ENCODE measurements at places on chromosomes 11 and 22. TPM values are rescaled to one million over a fixed set of nuclear protein-coding genes. Genes with fewer than 3 reads are reported as not detected.

GRCh38 chr11:31802990-31803812 is 7.9 kb downstream of the PAX6 start:
- H3K4me1 ChIP-seq = no peaks in the 10 kb centered on the region
- DNase-seq = no peak
- no peak overlapping the region for H3K4me3 ChIP-seq

DNA sequence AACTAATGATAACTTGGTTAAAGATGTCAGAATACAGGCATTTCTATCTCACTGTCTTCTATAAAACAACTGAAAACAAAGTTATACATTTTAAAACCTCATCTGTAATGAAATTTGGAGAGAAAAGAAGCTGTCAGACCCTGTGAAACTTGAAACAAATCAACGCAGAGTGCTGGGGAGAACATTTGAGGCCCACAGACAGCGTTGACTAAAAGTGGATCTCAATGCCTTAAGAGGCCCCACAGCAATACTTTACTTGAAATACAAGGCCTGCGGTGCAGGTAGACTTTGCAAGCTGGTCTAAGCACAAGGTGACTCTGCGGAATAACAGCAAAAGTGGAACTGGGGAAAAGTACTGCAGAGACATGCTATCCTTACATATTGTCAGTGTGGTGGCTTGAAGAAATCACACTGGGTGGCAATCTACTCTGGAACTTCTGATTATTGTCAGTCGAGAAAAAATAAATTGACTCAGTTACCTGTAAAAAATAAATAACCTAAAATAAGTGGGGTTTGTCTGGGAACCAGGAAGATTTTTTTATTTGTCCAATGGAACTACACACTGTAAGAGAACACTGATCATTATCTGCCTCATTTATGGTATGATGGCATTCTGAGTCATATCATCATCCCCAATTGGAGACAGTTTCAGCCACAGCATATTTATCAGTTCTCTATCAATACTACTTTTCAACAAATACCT is 138.9 kb downstream of the LUZP2 start:
- no peaks in the 10 kb centered on the region for H3K27me3 ChIP-seq
- H3K27ac ChIP-seq = no peak overlapping the region
- no peak for DNase-seq
- no peaks in the 10 kb centered on the region for H3K36me3 ChIP-seq
- H3K4me3 ChIP-seq = no peak overlapping the region

- no peak for DNase-seq
- H3K4me1 ChIP-seq = no peaks in the 10 kb centered on the region
- no peaks in the 10 kb centered on the region for H3K36me3 ChIP-seq
- H3K27me3 ChIP-seq = no peaks in the 10 kb centered on the region
Observed at GRCh38 chr11:134291196-134291595, 15.0 kb downstream of the GLB1L3 start.

DNA sequence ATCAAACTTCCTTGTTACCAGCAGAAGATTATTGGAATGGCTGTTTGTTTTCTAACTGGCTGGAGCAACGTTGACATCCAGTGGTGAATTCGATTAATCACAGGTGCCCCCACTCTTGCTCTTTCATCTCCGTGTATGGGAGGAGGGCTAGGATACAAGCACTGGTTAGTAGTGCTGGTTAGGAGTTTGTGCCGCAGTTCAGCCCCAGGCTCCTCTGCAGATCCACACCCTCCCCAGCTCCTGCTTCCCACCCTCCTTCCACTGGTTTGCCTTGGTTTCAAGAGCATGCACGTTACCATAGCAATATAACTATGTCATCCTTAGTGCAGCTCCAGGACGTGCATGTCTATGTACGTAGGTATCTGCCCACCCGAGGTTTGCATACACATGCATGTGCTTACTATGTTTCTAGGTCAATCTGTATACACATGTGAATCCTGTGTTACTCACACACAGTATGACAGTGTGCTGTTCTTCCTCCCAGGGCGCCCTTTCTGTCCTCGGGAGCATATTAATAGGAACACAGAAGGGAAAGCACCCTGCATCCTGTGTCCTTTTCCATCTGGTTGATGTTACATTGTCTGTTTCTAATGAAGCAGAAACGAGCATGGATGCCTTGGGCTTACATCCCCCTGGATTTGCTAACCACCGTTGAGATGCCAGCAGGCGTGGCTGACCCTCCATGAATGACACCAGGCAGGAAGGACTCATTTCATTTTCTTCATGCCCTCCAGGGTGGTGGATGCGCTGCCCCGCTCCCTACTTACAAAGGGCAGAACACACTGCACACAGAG is 539.3 kb downstream of the OPCML start:
- H3K27ac ChIP-seq = no peak overlapping the region
- no peaks in the 10 kb centered on the region for H3K27me3 ChIP-seq
- H3K36me3 ChIP-seq = no peaks in the 10 kb centered on the region
- no peaks in the 10 kb centered on the region for H3K4me1 ChIP-seq
- H3K4me3 ChIP-seq = no peak overlapping the region

DNA sequence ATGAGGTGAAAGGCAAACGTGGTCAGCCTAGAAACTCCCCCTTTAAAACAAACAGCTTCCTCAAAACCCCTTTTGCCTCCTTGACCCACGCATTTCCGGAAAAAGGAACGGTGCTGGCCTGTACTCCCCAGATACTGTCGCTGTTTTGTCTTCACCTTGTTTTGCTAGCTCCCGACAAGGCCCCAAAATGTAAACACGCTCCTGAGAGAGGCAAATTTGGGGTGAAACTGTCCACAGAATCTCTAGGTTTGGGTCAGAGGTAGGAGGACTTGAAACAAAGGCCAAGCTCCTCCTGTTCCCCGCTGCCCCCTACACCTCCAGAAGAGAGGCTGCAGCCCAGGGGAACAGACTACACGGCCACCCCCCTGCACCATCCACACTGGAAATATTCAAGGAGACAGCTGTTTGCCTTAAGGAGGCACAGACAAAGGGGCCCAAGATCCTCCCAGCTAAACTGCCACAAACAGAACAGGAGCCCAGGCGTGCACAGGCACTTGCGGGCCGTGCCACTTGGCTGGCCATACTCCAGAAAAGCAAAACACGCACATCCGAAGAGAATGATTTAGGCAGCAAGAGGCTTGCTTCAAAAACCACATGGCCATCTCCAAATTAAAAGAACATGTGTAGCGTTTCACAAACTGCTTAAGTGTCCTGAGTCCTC is 160.5 kb upstream of the GRK3 start:
- H3K27me3 ChIP-seq = no peaks in the 10 kb centered on the region
- H3K36me3 ChIP-seq = no peaks in the 10 kb centered on the region
- DNase-seq = no peak
- peak overlapping the region; percentile 91 for H3K4me3 ChIP-seq

- no peak overlapping the region for H3K4me3 ChIP-seq
- no peak overlapping the region for H3K27ac ChIP-seq
- H3K27me3 ChIP-seq = no peaks in the 10 kb centered on the region
- DNase-seq = no peak
- H3K36me3 ChIP-seq = no peaks in the 10 kb centered on the region
- H3K4me1 ChIP-seq = no peaks in the 10 kb centered on the region
Observed at GRCh38 chr11:15859411-15859810, 496.9 kb downstream of the SOX6 start.

GRCh38 chr11:72379384-72380131 is 54.8 kb downstream of the CLPB start:
- no peaks in the 10 kb centered on the region for H3K27me3 ChIP-seq
- no peaks in the 10 kb centered on the region for H3K4me1 ChIP-seq
- H3K4me3 ChIP-seq = no peak overlapping the region
- H3K36me3 ChIP-seq = no peaks in the 10 kb centered on the region
- H3K27ac ChIP-seq = no peak overlapping the region

GRCh38 chr11:44913502-44913901 is 37.2 kb downstream of the TP53I11 start:
- H3K27me3 ChIP-seq = no peaks in the 10 kb centered on the region
- no peak for DNase-seq
- no peak overlapping the region for H3K4me3 ChIP-seq
- H3K36me3 ChIP-seq = no peaks in the 10 kb centered on the region
- H3K27ac ChIP-seq = no peak overlapping the region
- no peaks in the 10 kb centered on the region for H3K4me1 ChIP-seq

DNA sequence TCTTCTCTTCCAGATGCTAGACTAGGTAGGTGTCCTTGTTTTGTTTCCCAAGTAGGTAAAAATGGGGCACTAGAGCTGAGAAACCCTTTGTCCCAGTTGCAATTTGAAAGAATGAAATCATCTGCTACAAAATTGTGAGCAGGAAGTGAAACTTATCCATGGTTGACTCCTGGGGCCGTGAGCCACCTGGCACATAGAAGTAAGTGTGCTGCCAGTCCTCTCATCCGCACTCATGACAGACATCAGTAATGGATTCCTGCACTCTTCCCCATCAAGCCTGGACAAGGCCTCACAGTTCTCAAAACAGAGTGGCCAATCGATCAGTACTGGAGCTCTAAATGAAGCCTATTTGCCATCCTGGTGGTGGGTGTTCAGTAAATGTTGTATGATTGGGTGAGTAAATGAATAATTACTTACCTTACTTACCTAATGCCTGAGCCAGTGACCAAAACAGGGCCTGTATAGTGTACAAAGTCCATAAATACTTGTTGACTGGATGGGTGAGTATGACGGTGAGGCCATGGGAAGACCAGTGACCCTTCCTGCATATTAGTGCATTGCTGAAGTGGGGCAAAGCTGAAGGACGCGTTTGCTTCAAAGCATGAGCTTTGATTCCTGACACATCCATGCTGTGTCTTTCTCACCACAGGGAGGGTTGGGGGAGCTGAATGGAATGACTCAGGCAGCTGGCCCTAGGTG is 68.9 kb upstream of the HEPHL1 start:
- H3K36me3 ChIP-seq = no peaks in the 10 kb centered on the region
- no peak overlapping the region for H3K4me3 ChIP-seq
- H3K27me3 ChIP-seq = no peaks in the 10 kb centered on the region
- DNase-seq = no peak

- no peaks in the 10 kb centered on the region for H3K27me3 ChIP-seq
- H3K36me3 ChIP-seq = no peaks in the 10 kb centered on the region
- peak; percentile 58 for DNase-seq
- H3K27ac ChIP-seq = no peak overlapping the region
- H3K4me3 ChIP-seq = no peak overlapping the region
- H3K4me1 ChIP-seq = no peaks in the 10 kb centered on the region
Observed at GRCh38 chr11:115623021-115623451, 118.8 kb upstream of the CADM1 start.

GRCh38 chr11:88246696-88247095 is 71.5 kb upstream of the RAB38 start:
- H3K27me3 ChIP-seq = no peaks in the 10 kb centered on the region
- DNase-seq = no peak
- H3K27ac ChIP-seq = no peak overlapping the region
- no peak overlapping the region for H3K4me3 ChIP-seq
- H3K36me3 ChIP-seq = no peaks in the 10 kb centered on the region

- H3K36me3 ChIP-seq = no peaks in the 10 kb centered on the region
- peaks cover 13% of the 10 kb centered on the region for H3K4me1 ChIP-seq
- DNase-seq = no peak
- peak overlapping the region; percentile 51 for H3K4me3 ChIP-seq
- peak overlapping the region; percentile 95 for H3K27ac ChIP-seq
Observed at GRCh38 chr11:57310091-57310490, 14.7 kb downstream of the TNKS1BP1 start.

DNA sequence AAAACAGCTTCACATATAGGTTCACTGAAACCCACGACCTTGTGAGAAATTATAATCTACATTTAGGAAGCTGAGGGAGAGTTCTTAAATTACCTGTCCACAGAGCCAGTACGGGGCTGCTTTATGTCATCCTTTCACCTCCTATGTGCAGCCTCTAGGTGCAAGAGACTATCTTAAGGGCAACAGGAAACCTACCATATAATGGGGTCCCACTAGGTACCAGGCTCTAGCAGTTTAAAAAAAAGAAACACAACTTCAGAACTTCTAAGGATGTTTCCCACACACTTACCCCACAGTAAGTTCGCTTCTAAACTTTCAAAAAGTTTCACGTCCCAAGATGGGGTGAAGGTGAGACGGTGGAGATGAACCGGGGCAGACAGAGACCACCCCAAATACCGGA is 573 bp downstream of the STK33 start:
- no peaks in the 10 kb centered on the region for H3K4me1 ChIP-seq
- peak overlapping the region; percentile 39 for H3K4me3 ChIP-seq
- H3K36me3 ChIP-seq = no peaks in the 10 kb centered on the region

GRCh38 chr11:134569195-134569594 is 157.2 kb upstream of the B3GAT1 start:
- H3K4me1 ChIP-seq = no peaks in the 10 kb centered on the region
- H3K27me3 ChIP-seq = no peaks in the 10 kb centered on the region
- no peaks in the 10 kb centered on the region for H3K36me3 ChIP-seq

DNA sequence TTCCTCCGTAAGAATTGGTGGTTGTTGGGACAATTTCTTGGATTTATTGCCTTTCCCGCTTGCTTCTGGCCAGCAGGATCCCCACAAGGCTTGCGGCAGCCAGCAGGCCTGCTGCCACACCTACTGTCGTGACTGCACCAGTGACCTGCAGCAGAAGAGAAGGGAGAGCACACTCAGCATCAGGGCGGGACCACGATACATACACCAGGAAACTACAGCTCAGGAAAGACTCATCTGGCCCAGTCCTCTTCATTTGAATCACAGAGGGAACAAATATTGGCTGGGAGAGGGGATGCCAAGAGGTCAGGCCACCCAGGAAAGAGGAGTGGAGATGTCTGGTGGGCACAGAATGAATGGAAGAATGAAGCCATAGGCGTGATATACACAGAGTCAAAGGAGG is 10.3 kb downstream of the PLAAT2 start:
- no peaks in the 10 kb centered on the region for H3K4me1 ChIP-seq
- no peaks in the 10 kb centered on the region for H3K27me3 ChIP-seq
- DNase-seq = no peak
- no peak overlapping the region for H3K4me3 ChIP-seq
- H3K36me3 ChIP-seq = no peaks in the 10 kb centered on the region
- no peak overlapping the region for H3K27ac ChIP-seq

Gene TFIP11
- total RNA-seq = 24.6 TPM

Gene UBASH3B
- total RNA-seq = 0.26 TPM

Gene OR6T1
- total RNA-seq = not detected

Gene OR4C3
- not detected for total RNA-seq

Gene NLRX1
- total RNA-seq = 15.3 TPM

Gene C11orf42
- not detected for total RNA-seq

Gene SAA4
- total RNA-seq = not detected

Gene ARHGEF17
- total RNA-seq = 40.5 TPM

Gene TBX10
- total RNA-seq = not detected
